ENCODE measurements at places on chromosomes 2 and 18.

GRCh38 chr2:234753701-234754100 lies 198.1 kb upstream of the SH3BP4 start:
- DNase-seq: no peak

DNA sequence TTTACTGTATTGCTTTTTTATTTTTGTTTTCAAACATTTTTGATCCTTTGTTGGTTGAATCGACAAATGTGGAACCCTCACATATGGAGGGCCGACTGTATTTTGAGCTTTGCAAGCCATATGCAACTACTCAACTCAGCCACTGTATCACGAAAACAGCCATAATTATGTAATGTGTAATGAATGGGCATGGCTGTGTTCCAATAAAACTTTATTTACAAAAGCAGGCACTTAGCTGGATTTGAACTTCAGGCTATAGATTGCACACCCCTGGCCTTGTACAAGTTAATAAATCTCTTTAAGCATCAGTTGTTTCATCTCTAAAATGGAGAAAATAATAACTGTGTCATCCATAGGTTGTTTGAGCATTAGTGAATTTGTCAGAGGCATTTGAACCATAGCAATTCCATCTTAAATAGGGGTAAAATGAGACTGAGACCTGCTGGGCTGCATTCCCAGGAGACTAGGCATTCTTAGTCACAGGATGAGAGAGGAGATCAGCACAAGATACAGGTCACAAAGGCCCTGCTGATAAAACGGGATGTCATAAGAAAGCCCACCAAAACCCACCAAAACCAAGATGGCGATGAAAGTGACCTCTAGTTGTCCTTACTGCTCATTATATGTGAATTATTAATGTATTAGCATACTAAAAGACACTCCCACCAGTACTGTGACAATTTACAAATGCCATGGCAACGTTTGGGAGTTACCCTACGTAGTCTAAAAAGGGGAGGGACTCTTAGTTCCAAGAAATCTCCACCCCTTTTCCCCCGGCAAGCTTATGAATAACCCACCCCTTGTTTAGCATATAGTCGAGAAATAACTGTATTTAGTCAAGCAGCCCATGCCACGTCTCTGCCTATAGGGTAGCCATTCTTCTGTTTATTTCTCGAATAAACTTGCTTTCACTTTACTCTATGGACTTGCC lies 13.7 kb upstream of the LTBP1 start:
- no peak for DNase-seq

DNA sequence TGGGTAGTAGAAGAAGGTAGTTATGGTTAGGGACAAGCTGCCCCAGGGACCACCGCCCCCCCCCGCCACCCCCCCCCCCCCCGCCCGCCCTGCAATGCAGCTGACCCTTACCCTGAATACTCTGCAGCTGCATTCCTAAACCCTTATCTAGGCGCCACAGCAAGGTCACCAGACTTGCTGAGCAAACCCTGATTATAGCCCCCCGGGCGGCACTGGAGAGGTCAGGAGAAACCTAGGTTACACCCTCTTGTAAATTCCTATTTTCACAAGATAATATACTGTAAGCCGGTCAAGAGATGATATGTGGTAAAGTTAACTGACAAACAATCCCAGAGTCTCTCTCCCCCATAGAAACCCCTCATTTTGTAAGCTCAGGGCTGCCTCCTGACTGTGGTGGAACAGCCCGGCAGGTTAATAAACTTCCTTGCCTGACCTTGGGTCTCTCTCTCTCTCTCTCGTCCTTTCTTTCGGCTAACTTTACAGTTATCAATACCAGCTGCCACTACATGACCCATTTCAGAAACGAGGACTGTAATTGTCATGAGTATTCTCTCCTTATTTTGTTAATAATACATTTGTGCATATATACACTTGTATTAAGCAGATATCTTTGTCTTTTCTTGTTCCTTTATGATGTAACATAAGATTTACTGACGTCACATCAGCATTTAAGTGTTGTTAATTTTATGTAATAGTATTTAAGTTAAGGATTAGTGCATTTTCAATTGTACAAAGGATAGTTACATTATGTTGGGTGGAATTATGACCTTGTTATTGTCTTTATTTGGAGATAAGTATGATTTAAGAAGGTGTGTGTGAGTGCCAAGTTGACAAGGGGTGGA lies 22.8 kb upstream of the SMAD4 start:
- DNase-seq: no peak

- no peak for DNase-seq
Observed at GRCh38 chr2:239302083-239302807, 98.6 kb downstream of the HDAC4 start.

- no peak for DNase-seq
Observed at GRCh38 chr2:133152801-133153200, 415.5 kb downstream of the NCKAP5 start.

DNA sequence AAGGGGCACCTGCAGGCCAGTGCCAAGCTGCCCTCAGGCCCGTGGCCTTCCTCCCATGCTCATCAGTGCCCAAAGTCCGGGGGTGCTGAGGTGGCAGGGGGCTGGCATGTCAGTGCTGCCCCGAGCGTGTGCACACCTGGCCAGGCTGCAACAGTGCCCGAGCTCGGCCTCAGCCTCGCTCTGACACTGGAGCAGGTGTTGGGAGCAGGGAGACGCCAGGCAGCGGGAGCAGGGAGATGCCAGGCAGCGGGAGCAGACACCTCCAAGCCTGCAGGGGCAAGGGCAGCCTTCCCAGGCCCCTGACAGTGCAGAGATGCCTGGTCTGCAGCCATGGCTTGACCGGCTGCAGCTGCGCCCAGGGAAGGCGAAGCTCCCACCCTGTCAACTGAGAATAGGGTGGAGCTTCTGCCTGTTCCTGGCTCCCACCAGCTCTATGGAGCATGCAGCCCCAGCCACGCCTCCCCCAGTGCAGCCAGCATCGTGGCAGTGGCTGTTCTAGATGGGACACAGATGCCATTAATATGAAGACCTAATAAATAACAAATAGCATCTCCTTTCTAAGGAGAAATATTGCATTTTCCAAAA lies 82.4 kb downstream of the DTNB start:
- DNase-seq: no peak

- DNase-seq: no peak
Observed at GRCh38 chr2:75676464-75676863, 29.9 kb downstream of the MRPL19 start.

Measured in activated CD4-positive, alpha-beta T cell treated with anti-CD3 and anti-CD28 coated beads, Interleukin-2, amount 50 U/mL, for 48 hours (primary cell).